Left kidney (tissue), 8 donors: ENCODE measurements at places on chromosomes 7 and 10. TPM values are rescaled to one million over a fixed set of nuclear protein-coding genes. Genes with fewer than 3 reads are reported as not detected.

DNA sequence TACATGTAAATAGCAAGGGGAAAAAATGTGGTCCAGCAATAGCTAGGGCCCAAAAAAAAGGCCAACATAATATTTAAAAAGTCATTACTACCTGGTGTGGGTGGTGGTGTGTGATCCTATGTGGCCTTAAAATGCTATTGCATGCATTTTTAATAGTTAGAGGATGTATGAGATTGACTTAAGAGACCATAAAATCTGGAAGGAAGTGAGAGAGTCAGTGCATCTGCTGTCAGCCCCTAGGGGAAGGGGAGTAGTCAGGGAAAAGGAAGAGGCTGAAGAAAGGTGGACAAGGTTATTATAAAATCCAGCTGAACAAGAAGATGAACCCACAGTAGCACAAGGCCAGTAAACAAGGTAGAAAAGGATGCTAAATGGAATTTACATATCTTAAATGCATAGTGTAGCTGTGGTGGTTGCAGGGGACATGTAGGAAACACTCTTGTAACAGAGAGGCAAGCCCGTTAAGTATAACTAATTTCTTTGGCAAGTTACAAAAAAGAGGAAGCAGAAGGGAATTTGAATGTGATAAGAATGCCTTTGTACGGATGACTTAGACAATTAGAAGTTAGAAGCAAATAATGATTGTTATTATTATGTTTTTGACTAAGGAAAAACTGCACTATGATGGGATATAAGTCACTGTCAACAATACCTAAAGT is 11.9 kb upstream of the NDUFA5 start:
- no peak for DNase-seq

DNA sequence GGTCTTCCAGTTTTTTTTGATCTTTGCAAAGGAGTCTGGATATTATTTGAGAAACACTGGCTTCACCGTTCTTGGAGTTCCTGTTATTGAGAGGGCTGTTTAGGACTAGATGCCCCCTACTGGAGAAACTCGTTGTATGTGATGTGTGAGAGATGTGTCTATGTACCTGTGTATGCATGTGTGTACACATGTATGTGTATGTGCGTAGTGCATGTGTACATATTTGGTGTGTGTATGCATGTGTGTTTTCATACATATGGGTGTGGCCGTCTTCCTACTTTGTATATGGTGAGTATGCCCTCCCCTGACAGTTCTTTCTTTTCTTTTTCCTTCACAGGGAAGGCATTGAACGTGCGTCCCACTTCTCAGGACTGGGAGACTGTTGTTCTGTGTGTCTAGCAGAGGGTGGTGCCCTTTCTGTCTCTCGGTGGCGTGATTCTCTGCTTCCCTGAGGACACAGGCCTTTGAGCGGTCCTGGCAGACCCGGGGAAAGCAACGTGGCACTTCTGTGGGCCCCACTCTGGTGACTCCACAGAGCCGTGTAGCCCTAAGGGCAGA is 3.0 kb upstream of the CALHM3 start:
- DNase-seq: no peak

GRCh38 chr7:44321796-44322195 is 3.6 kb downstream of the CAMK2B start:
- no peak for DNase-seq

DNA sequence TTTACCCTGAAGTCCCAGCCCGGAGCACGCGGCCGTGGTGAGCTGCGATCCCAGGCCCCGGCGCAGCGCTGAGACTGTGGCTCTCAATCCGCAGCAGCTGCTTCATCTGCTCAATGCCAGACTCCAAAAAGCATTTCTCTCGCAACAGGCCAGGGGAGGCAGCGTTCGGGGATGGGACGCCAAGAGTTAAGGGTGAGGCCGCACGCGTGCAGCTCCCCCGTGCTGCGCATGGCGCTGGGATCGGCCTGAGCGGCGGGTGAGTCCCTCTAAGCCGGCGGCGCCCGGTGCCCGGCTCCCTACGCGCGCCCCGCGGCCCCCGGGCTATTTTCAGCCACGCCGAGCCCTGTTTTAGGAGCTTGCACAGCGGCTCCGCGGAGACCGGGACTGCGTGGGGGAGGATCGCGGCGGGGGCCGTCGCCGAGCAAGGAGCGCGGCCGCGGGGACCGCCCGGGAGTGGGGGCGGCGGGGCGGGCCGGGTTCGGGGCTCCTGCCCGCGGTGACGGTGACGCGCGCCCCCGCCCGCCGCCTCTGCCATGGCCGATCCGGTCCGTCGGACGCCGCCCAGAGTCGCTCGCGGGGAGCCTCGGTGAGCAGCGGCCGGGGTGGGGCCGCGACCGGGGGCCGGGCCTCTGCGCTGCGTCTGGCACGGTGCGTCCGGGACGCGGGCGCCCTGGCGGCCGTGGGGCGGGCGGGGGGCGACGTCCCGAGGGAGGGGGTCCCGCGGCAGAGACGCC is 29.4 kb upstream of the JAKMIP3 start:
- DNase-seq: peak; percentile 25

DNA sequence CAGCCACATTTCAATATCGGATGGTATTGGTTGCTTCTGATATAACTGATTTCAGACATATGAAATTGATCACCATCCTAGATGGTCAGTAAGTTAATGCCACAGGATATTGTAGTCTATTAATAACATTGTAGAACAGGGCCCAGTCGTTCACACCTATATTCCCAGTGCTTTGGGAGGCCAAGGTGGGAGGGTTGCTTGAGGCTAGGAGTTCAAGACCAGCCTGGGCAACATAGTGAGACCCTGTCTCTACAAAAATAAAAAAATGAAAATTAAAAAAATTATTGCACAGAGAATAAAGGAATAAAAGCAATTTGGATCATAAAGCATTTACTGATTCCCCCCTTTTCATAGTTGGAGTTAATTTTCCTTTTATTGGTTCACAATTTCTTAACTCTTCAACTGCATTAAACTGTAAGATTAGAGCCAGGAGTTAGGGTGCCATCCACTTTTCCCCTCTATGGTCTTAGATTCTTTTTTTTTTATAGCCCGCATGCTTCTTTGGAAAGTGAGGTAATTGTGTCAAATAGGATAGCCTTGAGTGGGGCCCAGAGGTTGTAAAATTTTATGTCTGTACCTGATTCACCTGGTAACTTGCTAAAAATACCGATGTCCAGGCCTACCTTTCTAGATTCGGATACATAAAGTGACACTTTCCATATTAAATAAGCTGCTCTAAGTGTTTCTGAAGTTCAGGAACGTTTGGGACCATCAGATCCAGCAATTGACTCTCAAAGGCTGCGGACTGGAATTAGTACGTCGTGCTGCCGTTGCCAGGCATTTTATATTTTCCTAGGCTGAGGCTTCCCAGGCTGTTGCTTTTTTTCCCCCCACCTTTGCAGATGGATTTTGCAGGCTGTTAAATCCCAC is 24.7 kb downstream of the ADK start:
- no peak for DNase-seq

DNA sequence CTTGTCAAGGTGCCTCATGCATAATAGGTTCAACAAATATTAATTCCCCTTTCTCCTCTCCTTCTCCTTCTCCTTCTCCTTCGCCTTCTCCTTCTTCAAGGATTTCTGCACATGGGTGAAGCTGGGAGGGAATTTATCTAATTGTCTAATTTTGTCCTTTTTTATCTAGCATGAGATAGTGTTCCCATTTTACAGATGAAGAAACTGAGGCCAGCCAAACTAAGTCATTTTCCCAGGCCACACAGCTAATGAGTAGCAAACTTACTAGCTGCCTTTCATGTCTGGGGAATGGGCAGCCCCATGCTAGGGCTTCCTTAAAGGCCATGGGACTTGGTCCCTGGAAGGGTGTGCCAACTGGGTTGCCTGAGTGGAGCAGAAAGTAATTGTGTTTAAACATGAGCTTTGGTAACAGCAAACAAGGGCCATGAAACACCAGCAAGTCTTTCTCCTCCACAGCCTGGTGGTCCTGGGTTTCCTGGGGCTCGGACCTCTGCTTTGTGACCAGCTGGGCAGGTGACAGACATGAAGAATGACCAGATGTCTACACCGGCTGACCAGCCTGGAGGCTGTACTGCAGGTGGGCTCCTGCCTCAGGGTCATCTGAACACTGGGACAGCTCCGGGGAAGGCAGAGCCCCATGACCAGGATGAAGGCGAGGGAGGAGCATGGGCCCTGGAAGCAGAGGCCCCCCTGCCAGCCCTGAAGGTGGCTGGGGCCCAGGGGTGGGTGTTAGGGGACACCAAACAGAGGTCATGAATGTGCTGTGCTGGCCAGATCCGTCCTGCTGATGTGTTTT is 138.0 kb downstream of the PTPN20 start:
- no peak for DNase-seq

GRCh38 chr7:36010656-36011587 is 142.1 kb upstream of the EEPD1 start:
- DNase-seq: no peak

- DNase-seq: no peak
Measured at GRCh38 chr10:29254123-29255046, 34.5 kb upstream of the LYZL1 start.

GRCh38 chr10:127385066-127385465 is 164.0 kb upstream of the NPS start:
- DNase-seq: no peak

- no peak for DNase-seq
Measured at GRCh38 chr10:35555962-35556930, 48.9 kb upstream of the GJD4 start.

- DNase-seq: no peak
Measured at GRCh38 chr10:30384701-30385201, 35.7 kb upstream of the MTPAP start.

GRCh38 chr7:104967595-104967994 is 46.4 kb upstream of the KMT2E start:
- no peak for DNase-seq

DNA sequence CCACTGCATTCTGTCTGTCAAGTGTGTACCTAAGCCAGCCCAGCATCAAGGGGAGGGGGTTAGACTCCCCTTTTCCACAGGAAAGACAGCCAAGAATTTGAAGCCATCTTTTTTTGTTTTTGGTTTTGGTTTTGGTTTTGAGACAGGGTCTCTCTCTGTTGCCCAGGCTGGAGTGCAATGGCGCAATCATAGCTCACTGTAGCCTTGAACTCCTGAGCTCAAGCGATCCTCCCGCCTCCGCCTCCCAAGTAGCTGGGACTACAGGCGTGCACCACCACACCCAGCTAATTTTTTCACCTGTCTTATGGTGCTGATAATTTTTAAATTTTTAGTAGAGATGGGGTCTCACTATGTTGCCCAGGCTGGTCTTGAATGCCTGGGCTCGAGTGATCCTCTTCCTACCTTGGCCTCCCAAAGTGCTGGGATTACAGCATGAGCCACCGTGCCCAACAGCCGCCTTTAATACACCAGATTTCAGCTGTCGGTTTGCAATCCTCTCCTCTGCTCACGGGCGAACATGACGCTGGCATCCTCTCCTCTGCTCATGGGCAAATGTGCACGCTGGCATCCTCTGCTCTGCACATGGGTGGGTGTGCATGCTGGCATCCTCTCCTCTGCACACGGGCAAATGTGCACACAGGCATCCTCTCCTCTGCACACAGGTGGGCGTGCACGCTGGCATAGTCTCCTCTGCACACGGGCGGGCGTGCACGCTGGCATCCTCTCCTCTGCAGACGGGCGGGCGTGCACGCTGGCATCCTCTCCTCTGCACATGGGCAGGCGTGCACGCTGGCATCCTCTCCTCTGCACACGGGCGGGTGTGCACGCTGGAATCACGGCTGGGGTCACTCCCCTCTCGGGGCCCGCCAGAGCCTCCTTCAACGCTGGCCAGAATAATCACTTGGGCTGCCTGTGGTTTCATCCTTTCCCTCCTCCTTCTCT is 56.0 kb upstream of the PDGFA start:
- DNase-seq: no peak

- no peak for DNase-seq
Measured at GRCh38 chr7:76509931-76510877, at the start of gene UPK3B. TSS of gene UPK3B (plus strand) at chr7:76510552. CDS start at chr7:76510653, 101 bp downstream.

DNA sequence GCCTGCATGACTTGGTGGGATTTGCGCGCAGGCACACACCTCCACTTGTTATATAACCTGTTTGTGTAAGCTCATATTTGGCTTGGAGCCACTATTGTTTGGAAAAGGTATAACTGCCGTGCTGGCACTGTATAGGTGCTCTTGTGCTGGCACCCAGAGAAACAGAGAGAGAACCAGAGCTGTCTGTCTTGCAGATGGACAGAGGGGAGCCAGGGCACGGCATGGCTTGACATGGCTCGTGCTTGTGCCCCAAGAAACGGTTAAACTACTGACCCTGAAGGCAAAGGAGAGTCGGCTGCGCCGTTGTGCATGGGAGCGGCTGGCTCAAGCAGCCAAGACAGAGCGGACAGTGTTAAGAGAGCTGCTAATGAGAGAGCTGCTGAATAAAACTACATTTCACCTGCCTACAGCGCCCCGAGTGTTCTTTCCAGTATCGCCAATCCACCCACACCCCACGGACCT is 23.2 kb downstream of the RAPGEF5 start:
- DNase-seq: no peak

DNA sequence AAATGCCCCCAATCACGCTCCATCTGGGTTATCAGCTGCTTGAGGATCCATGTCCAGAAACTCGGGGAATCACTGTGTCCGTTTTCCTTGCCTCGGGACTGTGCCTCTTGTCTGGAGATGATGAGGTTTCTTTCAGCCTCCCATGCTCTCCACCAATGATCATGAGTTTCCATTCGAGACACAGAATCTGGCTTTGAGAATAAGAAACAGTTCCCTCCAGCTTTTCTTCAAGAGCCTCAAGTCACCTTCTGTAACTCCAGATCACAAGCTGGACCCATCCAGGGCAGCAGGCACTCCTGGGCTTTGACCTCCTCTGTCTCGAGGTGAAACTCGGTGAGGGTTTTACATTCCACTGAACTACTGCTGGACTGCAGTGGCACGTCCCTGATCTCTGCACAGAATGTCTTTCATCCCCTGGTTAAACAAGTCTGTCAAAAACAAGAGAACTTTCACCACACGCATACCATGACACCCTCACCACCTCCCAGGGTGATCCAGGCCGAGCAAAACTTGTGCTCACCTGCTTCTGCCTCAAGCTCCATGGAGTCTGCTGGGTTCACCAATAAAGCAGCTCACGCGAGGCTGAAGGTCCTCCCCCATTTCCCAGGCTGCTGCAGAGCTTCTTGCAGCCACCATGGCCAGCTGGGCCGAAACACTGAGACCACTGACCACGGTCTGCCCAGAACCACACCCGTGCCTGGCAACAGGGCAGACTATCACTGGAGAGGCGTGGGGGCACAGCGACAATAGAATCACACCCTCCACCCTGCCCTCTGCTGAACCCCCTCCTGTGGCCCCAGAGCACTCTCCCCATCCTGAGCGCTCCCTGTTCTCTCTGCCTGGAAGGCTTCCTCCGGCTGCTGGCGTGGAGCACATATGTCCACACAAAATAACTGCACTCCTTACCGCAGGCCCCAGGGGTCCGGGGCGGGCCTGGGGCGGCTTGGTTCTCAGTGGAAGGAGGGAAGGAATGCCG is 25.1 kb downstream of the MAT1A start:
- no peak for DNase-seq

DNA sequence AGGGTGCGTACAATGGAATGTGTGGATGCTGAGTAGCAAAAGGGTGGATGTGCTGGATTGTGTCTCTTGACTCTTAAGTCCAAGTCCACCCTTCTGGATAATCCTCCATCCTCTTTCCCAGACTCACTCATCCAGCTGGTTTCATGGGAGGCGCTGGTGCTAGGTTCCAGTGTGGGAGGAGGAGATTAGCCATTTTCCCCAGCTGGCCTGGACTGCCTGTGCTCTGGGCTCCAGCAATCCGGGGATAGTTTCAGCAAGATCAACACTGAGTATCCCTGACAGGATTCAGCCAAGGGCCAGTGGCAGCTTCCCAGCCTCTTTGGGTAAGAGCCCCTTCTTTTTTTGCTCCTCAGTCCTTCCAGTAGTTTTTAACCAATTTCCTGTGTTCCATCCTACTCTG is 21.6 kb upstream of the TRIL start:
- no peak for DNase-seq

Gene CAMK2B
- 1.7 TPM for polyA plus RNA-seq

Gene BRI3
- 86.1 TPM for polyA plus RNA-seq

Gene TRIL
- polyA plus RNA-seq: 51.3 TPM

Gene VSTM4
- 15.8 TPM for polyA plus RNA-seq

Gene RAB19
- 2.9 TPM for polyA plus RNA-seq
